ENCODE measurements at places on chromosomes 11 and 22.

DNA sequence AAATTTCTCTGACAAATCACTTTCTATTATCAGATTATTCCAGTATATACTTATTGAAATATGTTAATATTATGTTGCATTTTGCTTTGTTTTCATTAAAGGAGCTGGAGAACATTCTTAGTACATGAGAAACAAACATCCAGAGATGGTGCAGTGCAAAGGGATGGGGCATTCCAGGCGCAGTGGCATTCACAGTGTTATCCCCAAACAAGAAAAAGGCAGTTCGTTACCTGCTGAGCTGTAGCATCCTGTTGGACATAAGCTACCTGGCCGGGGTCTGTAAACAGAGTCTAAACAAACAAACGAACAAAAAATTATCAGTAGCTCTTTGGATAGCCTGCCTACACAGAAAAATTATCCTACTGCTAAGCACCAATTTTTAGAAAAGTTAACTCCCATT lies 47.4 kb downstream of the PRDM10 start:
- no peak for DNase-seq

GRCh38 chr11:13940907-13941256 lies 21.6 kb upstream of the SPON1 start:
- no peak for DNase-seq

DNA sequence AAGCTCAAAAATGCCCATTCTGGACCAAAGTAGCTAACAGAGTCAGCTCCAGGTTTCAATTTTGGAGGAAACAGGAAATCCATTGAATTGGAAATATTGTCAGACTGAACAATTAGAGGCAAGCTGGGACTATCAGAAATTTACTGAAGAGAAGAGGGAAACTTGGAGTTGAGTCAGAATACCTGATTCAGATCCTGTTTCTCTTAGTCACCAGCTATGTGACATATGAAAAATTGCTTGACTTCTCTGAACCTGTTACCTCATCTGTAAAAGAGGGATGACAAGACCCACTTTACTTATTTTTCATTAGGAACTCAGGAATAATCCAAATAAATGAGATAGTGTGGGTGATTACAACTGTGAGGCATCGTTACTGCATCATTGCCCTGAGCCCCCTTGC lies 148.9 kb upstream of the CADM1 start:
- DNase-seq, result no peak

GRCh38 chr11:111797145-111797581 lies 31.0 kb upstream of the PPP2R1B start:
- DNase-seq, result no peak

DNA sequence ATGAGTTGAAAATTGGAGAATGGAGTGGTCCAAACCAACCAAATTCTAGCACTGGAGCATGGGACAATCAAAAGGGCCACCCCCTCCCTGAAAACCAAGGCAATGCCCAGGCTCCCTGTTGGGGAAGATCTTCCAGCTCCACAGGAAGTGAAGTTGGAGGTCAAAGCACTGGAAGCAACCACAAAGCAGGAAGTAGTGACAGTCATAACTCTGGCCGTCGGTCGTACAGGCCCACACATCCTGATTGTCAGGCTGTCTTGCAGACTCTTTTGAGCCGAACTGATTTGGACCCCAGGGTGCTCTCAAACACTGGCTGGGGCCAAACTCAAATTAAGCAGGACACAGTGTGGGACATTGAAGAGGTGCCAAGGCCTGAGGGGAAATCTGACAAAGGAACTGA lies 80.5 kb upstream of the ADSL start:
- no peak for DNase-seq

All from eye (tissue), 1 donor.